ENCODE measurements at places on chromosomes 3 and 15. TPM values are rescaled to one million over a fixed set of nuclear protein-coding genes. Genes with fewer than 3 reads are reported as not detected.

Gene MAP4
- total RNA-seq = 80.1 TPM

Gene ERICH6
- total RNA-seq = not detected

Gene PYGO1
- not detected for total RNA-seq

Gene ITIH3
- total RNA-seq = not detected

Gene TMIE
- total RNA-seq = not detected

Gene CYP8B1
- not detected for total RNA-seq

Gene UBAP1L
- 8.7 TPM for total RNA-seq

Gene VIPR1
- not detected for total RNA-seq

Gene ZNF660
- not detected for total RNA-seq

Gene PLS1
- total RNA-seq = 7.2 TPM

Gene THAP10
- not detected for total RNA-seq

Gene GRK7
- total RNA-seq = not detected

Gene HYAL1
- total RNA-seq = 0.36 TPM

Gene TMC3
- not detected for total RNA-seq

Gene CRELD1
- 20.9 TPM for total RNA-seq

Gene FSIP1
- 0.65 TPM for total RNA-seq

Gene FAM227B
- total RNA-seq = 5.1 TPM

Gene HHLA2
- total RNA-seq = not detected

Gene P2RY12
- total RNA-seq = not detected

Gene CELF6
- total RNA-seq = not detected

Gene MAN2A2
- total RNA-seq = 11.6 TPM

Gene SLC12A8
- 0.84 TPM for total RNA-seq

Gene CYP1A1
- 0.29 TPM for total RNA-seq

Gene TRPM7
- total RNA-seq = 59.7 TPM

Gene NEK4
- total RNA-seq = 29.6 TPM

Gene TGM4
- not detected for total RNA-seq

Gene STRIT1
- total RNA-seq = not detected

Gene TRAK1
- 92.6 TPM for total RNA-seq

Gene COL6A5
- not detected for total RNA-seq

Gene GOLGA8J
- not detected for total RNA-seq

Gene ISL2
- 12.7 TPM for total RNA-seq

Gene OXSM
- total RNA-seq = 14.9 TPM

Gene SEMA3F
- total RNA-seq = 0.84 TPM

Gene FBXL2
- total RNA-seq = not detected

Gene IL20RB
- 3.1 TPM for total RNA-seq

Gene NTRK3
- 2.5 TPM for total RNA-seq

Gene SLC9C1
- not detected for total RNA-seq

Gene MED12L
- 33.8 TPM for total RNA-seq

Gene C2CD4A
- not detected for total RNA-seq

Gene CDHR4
- not detected for total RNA-seq

Gene CCR9
- not detected for total RNA-seq

Gene CLCN2
- total RNA-seq = 15.0 TPM

Gene WDR93
- total RNA-seq = not detected
